ENCODE measurements at places on chromosomes 12 and 14.
A peak's percentile ranks its signal among the peaks of the same experiment; 100 is the strongest.

- DNase-seq: no peak
Observed at GRCh38 chr14:99720941-99721791, 37.1 kb downstream of the CYP46A1 start.

GRCh38 chr14:33184587-33184986 lies 245.9 kb downstream of the NPAS3 start:
- DNase-seq: peak; percentile 2

GRCh38 chr12:130141105-130141504 lies 21.2 kb upstream of the FZD10 start:
- DNase-seq: no peak

- peak; percentile 38 for DNase-seq
Observed at GRCh38 chr12:614411-614970, 48.8 kb downstream of the NINJ2 start.

GRCh38 chr14:54814076-54814475 lies 88.5 kb downstream of the GCH1 start:
- peak; percentile 18 for DNase-seq

GRCh38 chr14:62162998-62163589 lies 400.9 kb downstream of the SNAPC1 start:
- DNase-seq: peak; percentile 18

DNA sequence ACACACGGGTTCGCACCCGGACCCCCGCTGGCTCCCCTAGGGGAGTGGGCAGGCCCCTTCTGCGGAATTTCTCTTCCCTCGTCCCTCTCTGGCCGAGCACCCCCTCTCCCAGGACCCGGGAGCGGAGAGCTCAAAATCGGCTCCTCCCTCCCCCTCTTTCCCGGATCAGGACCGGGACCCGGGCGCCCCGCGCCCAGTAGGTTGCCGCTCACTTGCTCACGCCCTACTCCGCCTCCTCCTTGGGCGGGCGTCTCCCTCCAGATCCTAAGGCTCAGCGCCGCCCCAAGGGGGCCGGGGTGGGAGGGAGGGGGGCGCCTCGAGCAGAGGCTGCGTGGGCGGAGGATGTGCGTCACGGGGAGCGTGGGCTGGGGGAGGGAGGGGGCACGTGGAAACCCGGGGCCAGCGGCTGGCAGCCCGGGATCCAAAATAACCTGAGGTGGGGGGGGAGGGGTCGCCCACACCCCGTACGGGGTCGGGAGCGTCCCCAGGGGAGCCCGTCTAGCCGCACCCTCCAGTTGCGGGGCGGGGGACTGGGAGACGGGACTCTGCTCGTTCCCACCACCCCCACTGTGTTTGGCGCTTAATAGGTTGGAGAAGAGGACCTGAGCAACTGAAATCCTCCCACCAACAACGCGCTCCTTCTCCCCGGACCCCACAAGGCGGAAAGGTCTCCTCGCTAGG lies 1.8 kb upstream of the NAB2 start:
- DNase-seq: peak; percentile 88

DNA sequence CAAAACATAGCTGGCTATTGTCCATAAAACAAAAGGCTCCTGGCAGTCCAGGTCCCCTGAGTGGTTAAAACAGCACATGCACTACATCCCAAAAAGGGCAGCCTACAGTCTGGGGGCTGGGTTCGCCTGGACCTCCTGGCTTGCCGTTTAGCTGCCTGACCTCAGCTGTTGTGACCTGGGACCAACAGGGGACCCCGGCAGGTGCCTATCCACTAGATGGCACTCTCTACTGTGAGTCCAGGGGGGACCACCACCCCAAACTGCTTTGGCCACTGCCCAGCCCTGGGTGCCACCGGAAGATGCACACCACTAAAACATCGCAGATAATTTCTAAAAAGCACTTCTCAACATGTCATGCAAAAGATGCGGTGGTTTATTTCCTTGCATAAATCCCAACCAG lies 2.9 kb upstream of the RTL1 start:
- no peak for DNase-seq

DNA sequence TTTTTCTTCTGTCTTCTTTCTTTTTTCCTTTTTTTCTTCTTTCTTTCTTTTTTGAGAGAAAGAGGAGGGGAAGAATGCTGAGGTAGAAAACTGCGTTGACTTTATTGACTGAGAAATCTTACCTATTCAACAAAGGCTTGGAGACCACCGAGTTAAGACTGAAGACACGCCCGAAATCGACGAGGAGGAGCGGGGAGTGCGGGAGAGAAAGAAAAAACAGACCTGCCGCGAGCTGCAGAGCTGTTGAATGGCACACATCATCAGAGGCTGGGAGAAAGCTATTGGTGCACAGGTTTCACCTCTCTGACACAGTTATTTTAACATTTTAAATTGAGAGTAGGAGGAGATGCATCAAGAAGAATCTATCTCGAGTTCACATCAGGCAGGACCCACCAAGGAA lies 5.1 kb downstream of the ASCL1 start:
- no peak for DNase-seq

- DNase-seq: no peak
Observed at GRCh38 chr14:105860615-105861580, 334.5 kb downstream of the TMEM121 start.

GRCh38 chr14:87080146-87080545 lies 912.8 kb downstream of the GALC start:
- DNase-seq: no peak

DNA sequence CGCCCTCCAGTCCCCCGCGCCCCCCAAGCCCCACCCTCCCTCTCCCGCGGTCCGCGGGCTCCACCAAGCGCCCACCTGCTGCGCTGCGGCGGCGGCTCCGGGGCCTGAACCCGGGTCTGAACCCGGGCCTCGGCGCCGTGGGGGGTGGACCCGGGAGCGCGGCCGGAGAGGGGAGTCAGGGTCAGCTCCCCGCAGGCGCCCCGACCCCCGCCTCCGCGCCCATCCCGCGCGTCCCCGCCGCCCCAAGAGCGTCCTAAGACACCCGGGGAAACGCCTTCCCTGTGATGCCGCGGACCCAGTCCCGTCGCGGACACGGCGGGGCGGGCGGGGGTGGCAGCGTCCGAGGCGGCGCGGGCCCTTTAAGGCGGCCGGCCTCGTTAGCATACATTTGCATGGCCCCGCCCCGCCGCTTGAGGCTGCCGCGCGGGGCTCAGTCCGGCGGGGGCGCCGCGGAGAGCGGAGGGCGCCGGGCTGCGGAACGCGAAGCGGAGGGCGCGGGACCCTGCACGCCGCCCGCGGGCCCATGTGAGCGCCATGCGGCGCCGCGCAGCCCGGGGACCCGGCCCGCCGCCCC lies at the start of gene MMP17:
Gene MMP17 (plus strand): TSS at position 433 of the 574 bp plus-strand sequence. CDS start 102 bp downstream, at position 535.
- DNase-seq: peak; percentile 51

DNA sequence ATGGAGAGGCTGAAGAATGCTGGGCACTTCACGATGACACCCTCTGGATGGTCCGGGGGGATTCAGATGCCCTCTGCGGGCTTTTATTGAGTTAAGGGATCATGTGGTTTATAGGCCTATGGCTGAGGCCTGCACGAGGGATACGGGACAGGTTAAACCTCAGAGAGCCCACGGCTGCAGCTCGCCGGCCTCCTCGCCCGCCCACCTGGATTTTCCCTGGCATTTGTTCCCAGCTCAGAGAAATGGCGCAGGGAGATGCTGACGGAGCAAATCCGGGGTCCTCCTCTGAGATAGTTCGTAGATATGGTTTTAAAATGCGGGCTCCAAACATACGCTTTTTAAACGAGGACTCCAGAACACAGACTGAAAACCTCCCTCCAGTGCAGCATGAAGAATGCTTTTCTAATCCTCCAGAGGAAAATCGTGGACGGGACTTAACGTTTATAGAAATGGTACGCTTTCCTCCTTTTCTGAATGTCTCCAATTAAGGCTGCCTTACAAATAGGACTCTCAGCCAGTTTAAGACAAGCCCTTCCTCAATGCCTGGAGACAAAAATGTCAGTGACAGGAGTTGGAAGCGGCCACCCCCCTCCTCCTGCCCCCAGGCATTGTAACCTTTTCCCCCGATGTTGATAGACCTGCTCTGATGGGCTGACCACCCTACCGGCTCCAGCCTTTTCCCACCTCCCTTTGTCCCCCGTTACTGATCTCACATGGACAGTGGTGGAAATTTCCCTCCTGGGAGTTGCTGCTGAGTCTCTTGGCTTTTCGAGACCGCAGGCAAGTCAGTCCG lies 16.6 kb downstream of the CCND2 start:
- no peak for DNase-seq

DNA sequence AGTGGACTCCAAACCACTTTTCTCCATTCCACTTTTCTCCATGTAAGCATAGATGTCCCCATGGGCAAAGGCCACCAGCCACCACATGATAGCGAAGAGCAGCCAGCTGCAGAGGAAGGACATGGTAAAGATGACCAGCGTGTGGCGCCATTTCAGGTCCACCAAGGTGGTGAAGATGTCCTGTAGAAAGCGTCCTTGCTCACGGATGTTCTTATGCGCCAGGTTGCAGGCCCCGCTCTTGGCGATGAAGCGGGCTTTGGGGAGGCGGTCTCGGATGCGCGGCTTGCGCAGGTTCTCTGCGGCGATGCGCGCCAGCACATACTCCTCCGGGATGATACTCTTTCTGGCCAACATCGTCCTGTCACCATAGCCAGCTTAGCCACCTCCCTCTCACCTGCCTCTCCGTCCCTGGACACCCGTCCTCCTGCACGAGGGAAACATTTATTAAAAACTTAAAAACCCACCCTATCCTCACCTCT lies 1.2 kb downstream of the KCNJ8 start:
- no peak for DNase-seq

DNA sequence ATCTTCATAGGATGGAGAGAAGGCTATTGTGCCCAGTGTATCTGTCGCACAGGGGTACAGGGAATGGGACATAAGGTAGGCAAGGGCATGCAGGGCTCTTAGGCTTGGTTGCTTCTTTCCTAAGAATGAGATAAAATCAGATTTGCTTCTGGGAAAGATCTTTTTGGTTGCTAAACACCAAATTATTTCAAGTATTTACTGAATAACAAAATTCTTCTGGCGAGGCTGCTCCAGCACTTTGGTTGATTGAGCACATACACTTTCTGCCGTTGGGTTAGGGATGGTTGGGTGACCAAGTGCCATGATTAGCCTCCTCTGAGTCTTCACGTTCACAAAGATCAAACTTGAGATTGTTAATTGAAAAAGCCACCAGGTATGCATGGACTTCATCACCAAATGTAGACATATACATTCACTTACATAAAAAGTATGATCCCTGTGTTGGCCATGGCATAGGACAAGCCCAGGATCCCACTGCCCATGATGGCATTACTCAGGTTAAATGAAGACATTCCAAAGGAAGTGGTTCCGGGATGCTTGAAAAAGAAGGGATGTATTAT lies 38.2 kb downstream of the SLC38A4 start:
- no peak for DNase-seq

DNA sequence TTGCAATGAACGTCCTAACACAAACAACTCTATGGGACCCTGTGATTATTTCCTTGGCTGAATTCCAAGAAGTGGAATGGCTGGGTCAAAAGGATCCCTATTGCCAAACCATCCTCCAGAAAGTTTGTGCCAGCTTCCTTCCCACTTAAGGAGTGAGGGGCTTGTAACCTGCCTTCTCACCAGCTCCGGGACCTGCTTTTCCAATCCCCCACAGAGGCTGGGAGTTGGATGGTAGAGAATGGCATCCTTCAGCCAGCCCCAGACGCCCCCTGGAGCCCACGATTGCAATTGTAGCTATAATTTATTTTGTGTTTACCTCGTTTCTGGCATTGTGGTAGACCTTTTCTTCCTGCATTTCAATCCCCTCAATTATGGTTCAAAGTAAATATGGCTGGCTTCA lies 9.7 kb upstream of the ZDHHC22 start:
- no peak for DNase-seq

DNA sequence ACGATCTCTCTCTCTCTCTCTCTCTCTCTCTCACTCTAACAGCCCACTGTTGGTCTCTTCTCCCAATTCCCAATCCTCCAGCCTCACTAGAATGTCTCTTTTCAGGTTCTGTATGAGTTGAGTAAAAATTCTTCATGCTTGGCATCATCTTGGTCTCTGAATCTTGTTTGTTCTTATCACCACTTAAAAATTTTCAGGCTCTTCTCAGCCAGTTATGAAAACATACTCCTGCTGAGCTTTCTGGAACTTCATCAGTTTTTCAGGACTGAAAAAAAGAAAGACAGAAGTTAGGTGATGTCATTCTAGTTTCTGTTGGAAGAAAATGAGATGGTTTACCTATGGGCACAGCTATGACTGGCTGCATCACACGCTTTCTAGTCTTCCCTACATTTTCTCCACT lies 11.5 kb upstream of the IL22 start:
- no peak for DNase-seq

GRCh38 chr12:47021298-47021697 lies 58.1 kb upstream of the PCED1B start:
- peak; percentile 97 for DNase-seq

GRCh38 chr14:101368629-101369028 lies 192.7 kb upstream of the DIO3 start:
- DNase-seq: no peak

DNA sequence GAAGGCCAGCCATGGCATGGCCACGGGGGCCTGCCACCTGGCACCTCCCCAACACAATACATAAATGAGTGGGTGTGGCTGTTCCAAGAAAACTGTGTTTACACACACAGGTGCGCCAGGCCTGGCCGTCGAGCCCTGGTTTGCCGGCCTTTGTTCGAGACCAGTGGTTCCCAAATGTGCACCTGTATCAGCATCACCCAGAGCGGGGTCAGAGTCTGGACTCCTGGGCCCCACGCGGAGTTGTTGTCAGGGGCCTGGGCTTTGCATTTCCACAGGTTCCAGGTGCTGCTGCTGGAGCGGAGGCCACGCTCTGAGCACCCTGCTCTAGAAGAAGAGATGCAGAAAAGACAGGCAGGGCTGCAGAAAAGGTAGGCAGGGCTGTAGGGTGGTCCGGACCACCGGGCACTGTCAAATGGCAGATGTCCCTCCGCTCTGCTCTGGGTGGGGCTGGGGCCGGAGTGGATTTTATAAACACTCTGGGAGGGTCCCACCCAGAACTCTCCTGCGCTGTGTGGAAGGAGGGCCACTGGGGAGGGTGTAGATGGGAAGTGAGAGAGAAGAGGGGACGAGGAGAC lies 4.2 kb upstream of the ASPG start:
- DNase-seq: no peak

- no peak for DNase-seq
Observed at GRCh38 chr12:45565590-45565989, 163.9 kb upstream of the ARID2 start.

DNA sequence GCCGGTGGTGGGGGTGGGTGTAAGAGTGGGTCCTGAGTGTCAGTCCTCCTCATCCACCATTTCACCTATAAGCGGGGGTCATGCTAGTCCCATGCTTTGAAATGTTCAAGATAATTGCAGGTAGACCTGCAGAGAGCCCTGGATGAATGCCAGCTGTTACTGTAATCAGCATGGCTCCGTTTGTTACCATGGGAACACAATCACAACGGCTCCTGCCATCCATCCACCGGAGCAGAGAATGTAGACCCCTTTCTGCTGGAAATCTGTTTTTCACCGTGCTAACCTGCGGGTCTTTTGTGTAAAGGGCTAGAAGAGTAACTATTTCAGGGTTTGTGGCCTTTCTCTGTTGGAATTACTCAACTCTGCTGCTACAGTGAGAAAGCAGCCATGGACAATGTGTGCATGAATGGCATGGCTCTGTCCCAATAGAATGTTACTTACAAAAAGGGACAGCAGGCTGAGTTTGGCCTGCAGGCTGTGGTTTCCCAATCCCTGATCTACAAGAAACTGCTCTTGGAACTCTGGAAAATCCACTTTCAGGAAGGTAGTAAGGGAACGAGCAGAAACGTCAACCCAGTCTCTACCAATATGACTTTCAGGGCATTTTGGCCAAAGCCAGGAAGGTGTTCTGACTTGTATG lies 36.1 kb downstream of the KCTD10 start:
- no peak for DNase-seq

Measured in LHCN-M2 (cell line).